ENCODE measurements at places on chromosomes 6 and 20.

DNA sequence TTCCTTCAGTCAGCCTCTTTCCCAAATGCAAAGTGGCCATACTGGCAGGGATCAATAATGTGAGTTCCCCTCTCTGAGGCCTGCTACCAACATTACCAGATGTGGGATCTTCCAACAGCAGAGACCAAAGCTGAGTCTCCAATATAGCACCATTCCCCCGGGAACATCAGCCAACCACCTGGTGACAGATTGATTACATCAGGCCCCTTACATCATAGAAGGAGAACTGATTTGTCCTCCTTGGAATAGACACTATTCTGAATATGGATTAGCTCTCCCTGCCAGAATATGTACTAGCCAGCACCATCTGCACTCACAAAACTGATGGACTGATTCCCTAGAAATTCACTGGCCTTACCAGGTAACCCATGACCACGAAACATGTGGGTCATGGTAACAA, 61.9 kb upstream of the CARMIL1 start:
- DNase-seq = no peak

DNA sequence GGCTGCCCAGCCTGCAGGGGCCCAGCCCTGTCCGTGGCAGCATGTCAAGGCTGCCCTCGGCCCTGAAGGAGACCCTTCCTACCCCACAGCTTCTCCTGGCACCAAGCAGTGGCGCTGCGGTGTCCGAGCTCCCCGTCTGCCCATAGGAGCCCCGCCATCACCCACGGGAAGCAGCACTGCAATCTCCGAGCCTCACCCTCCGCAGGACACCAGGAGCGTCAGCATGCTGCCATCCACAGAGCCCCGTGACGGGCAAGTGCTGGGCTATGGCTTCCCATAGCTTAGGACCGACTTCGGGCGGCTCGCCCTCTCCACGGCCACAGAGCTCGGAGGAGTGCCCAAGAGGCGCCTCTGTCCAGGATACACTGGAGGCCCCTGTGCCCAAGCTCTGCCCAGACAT, 25.1 kb downstream of the YTHDF1 start:
- DNase-seq = no peak

DNA sequence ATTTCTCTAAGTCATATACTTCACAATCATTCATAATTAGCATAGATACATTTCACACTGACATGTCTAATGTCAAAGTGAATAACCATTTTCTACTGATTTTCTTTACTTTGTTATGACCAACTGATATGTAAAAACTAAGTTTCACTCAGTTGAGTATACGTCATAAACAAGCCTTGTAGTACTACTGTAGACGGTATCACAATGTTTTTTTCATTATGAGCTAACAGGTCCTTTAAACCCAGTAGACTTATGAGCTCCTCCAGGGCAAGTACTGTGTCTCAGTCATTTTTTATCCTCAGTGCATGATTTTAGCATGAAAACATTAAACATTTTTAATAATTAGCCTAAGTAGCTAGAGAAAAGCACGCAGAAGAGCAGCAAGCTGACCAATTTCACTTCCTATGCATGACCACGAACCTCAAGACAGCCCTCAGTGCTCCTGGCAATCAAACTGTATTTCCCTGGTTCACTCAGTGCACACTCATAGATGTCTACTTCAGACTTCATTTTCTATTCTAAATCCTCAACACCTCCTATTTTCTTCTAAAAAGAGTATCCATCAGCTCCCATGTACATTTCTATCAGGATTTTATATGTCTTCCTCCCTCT, 32.0 kb upstream of the TFAP2D start:
- no peak for DNase-seq

GRCh38 chr6:71459162-71459561, 170.6 kb downstream of the OGFRL1 start:
- no peak for DNase-seq

DNA sequence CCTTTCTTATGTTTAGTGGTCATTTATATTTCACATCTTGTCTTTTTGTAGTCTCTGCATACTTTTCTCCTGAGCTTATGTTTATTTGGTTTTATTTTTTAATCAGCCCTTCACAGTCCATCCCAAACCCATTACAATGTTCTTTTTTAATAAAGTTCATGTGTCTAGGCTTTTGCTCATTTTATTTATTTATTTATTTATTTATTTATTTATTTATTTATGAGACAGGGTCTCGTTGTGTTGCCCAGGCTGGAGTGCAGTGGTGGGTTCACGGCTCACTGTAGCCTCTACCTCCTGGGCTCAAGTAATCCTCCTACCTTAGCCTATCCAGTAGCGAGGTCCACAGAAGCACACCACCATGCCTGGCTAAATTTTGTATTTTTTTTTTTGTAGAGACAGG, 3.1 kb downstream of the COQ3 start:
- DNase-seq = no peak

DNA sequence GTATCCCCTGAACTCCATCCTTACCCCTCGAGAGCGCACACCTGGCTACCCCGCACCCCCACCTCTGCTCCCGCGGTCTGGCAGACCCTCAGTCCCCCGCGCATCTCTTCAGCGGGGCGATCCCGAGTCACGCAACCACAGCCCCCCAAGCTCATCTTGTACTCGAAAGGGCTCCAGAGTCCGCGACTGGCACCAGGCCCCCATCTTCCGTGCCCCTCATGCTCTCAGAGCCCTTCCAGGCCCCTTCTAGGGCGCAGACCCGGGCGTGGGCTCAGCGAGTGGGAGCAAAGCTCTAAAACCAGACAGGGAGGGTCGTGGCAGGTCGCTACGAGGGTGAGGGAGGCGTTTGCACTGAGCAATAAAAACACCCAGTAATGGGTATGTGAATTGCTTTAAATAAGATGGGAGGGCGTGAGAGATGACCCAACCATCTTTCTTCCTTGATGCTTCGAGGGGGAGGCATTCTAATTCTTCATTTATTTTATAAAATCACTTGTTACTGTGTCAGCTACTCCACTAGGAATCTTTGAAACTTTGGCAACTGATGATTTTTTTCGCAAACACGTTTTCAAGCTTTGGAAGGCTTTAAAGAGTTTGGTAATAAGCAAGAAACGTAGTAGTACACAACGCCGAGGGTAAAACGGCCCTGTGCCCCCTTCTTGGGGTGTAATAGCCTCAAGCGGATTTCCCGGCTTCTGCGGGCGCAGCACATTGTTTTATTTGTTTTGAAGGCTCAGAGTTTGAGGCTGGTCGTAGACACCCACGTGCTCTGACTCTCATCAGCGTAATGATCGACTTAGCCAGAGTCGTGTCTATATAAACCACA, 42.6 kb upstream of the SUPT3H start:
- no peak for DNase-seq

All from tibial artery (tissue), 4 donors.